ENCODE measurements at places on chromosomes 12 and 14. TPM values are rescaled to one million over a fixed set of nuclear protein-coding genes. Genes with fewer than 3 reads are reported as not detected.

Gene BCL2L2
- 20.7 TPM for total RNA-seq

Gene RAB3IP
- total RNA-seq: 2.8 TPM

Gene PDZRN4
- total RNA-seq: not detected

Gene PRH2
- not detected for total RNA-seq

Gene TESPA1
- total RNA-seq: not detected

Gene SLC8A3
- total RNA-seq: under 0.01 TPM

Gene ZNF891
- 1.7 TPM for total RNA-seq

Gene NUAK1
- total RNA-seq: 3.2 TPM

Gene CISTR
- not detected for total RNA-seq

Gene GLT1D1
- not detected for total RNA-seq

Gene HSPA2
- 2.5 TPM for total RNA-seq

Gene RAB15
- total RNA-seq: 4.1 TPM

Gene CLEC4C
- total RNA-seq: not detected

Gene RPS6KA5
- total RNA-seq: 3.2 TPM

Gene KCNC2
- not detected for total RNA-seq

Gene TUBA1B
- 4,279 TPM for total RNA-seq

Gene ST8SIA1
- 9.9 TPM for total RNA-seq

Gene ERC1
- 54.0 TPM for total RNA-seq
